ENCODE measurements at places on chromosomes 2 and 18.

- no peak for DNase-seq
Observed at GRCh38 chr2:231099918-231100317, 24.9 kb downstream of the HTR2B start.

DNA sequence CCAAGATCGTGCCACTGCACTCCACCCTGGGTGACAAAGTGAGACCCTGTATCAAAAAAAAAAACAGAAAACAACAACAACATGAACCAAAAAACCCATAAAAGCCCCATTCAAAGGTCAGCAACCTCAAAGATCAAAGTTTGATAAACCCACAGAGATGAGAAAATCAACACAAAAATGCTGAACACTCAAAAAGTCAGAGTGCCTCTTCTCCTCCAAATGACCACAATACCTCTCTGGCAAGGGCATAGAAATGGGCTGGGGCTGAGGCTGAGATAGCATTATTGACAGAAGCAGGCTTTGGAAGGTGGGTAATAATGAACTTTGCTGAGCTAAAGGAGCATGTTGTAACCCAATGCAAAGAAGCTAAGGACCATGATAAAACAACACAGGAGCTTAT, 66.3 kb downstream of the FARP2 start:
- no peak for DNase-seq

- peak; percentile 69 for DNase-seq
Observed at GRCh38 chr18:40413160-40413559, 1541.9 kb upstream of the PIK3C3 start.

GRCh38 chr2:159600752-159601151, 15.6 kb downstream of the BAZ2B start:
- DNase-seq, result no peak

- no peak for DNase-seq
Observed at GRCh38 chr2:49404108-49404507, 249.8 kb upstream of the FSHR start.

DNA sequence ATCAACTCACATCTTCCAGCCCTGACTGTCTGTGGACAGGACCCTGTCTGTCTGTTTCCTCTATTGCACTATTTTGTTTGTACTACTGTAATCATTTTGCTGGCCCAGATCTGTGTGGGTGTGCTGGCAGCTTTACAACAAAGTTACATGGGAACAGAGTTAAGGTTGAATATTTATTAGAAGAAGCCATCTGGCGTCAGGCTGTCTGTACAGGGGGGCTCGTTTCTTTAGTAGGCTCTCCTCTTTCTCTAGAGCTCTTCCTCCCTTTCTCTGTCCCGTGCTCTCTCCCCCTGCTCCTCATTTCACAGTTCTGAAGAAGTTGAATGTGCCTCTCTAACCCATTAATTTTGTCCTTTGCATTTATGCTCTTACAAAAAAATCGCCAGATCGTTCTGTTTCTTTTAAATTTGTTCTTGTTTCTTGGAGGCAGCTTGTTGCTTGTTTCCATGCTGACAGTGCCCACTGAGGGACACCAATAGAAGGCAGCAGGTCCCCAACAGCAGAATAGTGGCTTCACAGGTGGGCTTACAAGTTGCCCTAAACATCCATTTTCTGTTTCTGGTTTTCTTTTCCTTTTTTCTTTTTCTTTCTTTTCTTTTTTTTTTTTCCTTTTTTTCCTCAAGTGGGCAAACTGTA, 315.2 kb upstream of the ZEB2 start:
- no peak for DNase-seq

DNA sequence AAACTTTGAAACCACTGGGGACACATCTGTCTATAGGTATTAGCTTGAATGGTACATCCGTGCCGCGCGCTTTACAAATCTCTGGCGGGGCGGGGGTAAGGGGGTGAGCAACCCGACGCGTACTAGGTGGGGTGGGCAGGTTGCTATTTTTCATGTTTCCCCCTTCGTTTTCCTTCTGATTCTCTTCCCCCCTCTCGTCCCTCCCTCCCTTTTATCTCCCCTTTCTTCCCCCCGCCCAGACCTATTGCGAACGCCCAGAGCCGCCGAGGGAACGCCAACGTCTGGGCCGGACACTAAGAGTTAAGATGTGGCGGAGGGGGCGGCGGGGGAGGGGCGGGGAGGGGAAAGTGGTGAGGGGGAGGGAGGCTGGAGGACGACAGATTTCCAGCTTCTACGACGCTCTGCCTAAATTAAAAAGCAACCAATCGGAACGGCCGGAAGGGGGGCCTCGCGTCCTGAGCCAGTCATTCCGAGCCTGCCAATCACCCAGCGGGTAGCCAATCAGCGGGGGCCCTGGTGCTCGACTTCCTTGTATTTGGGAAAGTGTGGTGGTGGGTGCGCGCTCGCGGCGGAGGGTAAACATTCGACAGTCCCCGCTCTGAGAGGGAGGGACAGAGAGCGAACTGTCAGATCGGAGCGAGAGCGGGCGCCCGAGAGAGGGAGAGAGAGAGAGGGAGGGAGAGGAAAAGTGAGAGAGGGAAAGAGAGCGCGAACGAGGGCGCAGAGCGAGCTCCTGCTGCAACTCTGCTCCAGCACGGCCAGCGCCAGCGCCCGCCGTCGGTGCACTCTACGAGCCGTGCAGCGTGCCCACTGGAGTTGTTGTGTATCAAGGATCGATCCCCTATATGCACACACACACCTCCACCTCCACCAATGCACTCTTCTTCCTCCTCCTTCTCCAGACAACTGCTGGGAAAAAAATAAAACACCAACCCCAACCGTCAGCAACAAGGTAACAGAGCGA, at the start of gene POU3F3:
TSS of gene POU3F3 (plus strand) at position 582 of the 964 bp plus-strand sequence. CDS start 1,396 bp downstream, outside the sequence.
- peak; percentile 100 for DNase-seq

- no peak for DNase-seq
Observed at GRCh38 chr2:96262306-96262705, 3.5 kb downstream of the TMEM127 start.

DNA sequence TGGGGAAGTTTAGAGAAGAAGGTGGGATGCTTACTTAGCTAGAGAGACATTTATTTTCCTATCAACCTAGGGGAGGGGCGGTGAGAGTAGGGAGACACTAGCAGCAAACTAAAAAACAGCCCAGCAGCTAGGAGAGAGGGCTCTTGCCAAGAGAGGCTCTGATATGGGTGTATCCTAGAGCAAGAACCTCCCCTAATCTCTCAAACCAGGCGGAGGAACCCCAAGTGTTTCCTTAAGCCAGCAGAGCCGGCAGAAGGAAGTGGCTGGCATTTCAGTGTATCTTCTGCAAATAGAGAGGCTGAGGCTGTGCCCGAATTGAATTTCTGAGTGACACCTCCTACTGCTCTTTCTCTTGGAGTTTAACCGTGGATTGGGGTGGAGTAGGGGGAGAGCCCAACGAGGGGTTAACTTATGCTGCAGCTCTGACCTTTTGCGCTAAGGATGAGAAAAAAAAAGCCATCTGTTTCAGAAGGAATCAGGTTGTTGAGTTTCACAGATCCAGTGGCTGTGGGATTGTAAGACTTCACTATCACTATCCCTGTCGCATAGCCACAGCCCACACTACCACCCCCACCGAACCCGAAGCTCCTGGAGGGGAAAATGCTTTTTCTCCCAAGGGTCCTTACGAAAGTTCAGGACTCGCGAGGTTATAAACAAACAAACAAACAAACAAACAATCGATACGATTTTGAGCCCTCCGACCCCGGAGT, 1.4 kb downstream of the ST8SIA5 start:
- peak; percentile 24 for DNase-seq

DNA sequence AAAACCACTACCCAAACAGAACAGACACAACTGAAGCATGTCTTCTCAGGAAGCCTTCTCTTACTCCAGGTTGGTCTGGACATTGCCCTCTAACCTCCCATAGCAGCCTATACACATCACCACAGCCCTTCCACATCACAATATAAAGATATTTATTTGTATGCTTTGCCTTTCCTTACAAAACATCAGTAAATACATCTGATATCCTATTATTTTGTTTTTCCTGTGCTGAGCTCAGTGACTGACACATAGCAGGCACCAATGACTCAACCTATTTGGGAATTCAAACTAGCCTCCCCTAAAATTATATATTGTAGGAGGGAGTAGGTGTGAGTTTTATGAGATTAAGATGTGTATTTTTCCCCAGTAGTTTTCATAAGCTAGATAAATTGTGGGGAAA, 28.8 kb downstream of the SLC40A1 start:
- no peak for DNase-seq

GRCh38 chr2:233208382-233209116, 42.9 kb upstream of the ATG16L1 start:
- no peak for DNase-seq

DNA sequence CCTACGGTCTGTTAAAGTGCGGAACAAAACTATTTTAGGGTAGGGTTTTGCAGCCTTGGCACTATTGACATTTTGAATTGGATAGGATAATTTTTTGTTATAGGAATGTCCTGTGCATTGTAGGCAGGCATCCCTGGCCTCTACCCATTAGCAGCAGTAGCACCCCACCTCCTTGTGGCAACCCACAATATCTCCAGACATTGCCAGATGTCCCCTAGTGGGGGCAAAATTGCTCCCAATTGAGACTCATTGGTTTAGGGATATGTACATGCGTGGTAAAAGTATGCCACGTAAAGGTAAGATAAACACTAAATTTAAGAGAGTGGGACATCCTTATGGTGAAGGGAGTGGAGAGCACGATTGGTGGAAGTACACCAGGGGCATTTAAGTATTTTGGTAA, 4.6 kb downstream of the MIB1 start:
- no peak for DNase-seq
